ENCODE measurements at places on chromosomes 4 and X.

GRCh38 chr4:174023641-174024040 lies 259.8 kb downstream of the FBXO8 start:
- DNase-seq = no peak

DNA sequence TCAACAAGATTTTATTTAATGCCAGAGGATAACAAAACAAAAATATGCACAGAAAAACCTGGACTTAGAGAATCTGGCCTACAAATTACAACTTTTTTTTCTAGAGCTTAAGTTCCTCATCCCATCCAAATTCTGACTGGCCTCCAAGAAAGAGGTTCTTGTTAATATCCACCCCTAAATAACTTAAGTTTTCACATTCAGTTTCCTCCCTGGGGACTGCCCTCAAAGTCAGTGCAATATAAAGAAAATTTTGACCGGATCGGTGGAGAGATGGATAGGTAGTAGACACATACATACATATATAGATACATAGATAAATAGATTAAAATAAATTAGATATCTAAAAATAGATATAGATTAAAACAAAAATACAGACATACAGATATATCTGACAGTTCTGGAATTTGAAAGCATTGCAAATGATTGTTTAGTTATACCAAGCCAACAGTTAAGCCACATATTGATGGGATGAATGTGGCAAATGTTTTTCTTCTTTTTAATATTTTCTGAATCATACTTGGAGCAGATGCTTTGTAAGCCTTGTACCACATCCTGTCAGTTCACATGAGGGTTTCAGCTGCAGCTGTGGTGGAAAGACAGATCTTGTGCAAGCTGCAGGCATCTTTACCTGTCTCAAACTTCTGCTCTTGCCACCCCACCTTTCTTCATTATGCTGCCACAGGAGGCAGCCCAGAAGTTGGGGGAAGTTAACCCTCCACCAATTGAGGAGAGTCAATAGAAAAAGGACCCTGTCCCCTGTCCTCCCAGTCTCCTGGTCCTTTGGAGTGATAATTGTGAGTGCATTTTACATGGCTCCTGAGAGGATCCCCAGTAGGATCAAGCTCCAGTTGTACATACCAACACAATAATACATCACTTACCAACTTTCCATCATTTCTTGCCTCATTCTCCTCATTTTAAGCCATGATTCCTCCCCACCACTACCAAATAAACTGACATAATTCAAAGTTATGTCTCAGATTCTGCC lies 58.5 kb upstream of the PRDM8 start:
- DNase-seq = peak; percentile 6

- DNase-seq = no peak
Measured at GRCh38 chr4:122481766-122482405, 25.4 kb upstream of the IL2 start.

DNA sequence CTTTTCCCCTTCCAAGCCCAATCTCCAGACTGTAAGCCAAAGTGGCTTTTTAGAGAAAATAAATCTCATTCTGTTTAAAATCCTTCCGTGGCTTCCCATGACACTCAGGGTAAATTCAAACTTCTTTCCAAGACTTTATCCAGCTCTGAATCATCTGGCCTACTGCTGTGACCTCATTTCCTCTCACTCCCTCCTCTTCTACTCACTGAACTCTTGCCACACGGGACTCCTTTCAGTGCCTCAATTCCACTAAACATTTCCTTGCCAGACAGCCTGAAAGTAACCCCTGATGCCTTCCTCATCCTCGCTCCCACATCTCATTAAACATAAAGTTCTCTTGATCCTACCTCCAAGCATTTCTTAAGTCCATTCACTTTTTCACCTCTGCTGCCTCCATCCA lies 27.8 kb upstream of the RNF128 start:
- peak; percentile 22 for DNase-seq

DNA sequence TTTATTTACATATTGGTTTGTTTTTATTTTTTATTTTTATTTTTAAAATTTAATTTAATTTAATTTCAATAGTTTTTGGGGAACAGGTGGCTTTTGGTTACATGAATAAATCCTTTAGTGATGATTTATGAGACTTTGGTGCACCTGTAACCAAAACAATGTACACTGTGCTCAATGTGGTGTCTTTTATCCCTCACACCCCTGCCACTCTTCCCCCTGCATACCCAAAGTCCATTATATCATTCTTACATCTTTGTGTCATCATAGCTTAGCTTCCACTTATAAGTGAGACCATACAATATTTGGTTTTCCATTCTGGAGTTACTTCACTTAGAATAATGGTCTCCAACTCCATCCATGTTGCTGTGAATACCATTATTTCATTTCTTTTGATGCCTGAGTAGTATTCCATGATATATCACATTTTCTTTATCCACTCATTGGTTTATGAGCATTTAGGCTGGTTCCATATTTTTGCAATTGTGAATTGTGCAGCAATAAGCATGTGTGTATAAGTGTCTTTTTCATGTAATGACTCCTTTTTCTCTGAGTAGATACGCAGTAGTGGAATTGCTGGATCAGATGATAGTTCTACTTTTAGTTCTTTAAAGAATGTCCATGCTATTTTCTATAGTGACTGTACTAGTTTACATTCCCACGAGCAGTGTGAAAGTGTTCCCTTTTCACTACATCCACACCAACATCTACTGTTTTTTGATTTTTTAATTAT lies 157.1 kb downstream of the CPXCR1 start:
- no peak for DNase-seq

- peak; percentile 17 for DNase-seq
Measured at GRCh38 chrX:49754233-49754857, 58.6 kb upstream of the PAGE1 start.

All from AG08396 (cell line).